ENCODE measurements at places on chromosomes 2 and 18.
A peak's percentile ranks its signal among the peaks of the same experiment; 100 is the strongest.

GRCh38 chr2:8103085-8103708 lies 578.7 kb upstream of the ID2 start:
- no peak for DNase-seq

GRCh38 chr2:2873450-2873811 lies 504.2 kb downstream of the EIPR1 start:
- DNase-seq, result no peak

- DNase-seq, result no peak
Observed at GRCh38 chr2:97750017-97750416, 36.6 kb downstream of the ZAP70 start.

DNA sequence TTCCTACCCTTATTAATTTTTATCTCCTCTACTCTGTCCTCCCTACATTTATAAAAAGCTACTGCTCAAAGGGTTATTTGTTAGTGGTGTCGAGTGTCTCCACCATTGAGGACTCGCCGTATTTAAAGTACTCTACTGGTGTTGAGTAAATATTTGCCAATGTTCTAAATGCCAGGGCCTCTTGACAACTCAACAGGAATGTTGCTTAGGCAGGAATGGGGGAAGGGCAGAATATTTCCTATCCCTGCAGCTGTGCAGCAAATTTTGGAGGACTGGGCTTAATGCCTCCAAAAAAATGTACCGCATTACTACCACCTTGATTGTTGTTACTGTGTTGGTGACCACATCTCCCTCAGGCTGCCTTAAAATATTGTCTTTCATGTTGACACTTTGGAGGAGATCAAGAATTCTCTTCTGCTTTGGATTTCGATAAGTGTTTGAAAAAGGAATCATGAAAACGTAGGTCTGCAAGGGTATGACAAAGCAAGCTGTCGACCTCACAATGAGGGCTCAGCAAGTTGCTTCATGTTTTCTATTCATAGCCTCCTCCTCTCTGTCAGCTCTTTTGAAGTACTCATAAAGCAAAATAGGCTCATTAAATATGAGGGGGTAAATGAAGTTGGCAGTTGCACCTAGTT lies 84.3 kb downstream of the EFEMP1 start:
- no peak for DNase-seq

DNA sequence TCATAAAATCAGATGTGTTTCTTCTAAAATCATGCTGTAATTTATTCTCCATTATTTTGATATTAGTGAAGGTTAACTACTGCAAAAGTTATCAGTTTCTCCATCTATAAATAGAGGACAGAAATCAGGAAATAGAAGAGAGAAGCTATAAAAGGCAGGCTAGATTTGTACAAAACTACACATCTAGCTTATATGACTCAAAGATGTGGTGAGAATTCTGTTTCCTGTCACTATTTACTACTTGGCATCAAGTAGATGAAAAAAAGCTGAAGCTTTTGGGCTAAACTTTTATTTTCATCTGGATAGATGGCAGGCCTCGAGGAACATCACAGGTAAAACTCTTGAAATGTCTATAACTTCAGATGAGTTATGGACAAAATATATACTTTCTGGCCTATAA lies 49.8 kb upstream of the NAB1 start:
- no peak for DNase-seq

DNA sequence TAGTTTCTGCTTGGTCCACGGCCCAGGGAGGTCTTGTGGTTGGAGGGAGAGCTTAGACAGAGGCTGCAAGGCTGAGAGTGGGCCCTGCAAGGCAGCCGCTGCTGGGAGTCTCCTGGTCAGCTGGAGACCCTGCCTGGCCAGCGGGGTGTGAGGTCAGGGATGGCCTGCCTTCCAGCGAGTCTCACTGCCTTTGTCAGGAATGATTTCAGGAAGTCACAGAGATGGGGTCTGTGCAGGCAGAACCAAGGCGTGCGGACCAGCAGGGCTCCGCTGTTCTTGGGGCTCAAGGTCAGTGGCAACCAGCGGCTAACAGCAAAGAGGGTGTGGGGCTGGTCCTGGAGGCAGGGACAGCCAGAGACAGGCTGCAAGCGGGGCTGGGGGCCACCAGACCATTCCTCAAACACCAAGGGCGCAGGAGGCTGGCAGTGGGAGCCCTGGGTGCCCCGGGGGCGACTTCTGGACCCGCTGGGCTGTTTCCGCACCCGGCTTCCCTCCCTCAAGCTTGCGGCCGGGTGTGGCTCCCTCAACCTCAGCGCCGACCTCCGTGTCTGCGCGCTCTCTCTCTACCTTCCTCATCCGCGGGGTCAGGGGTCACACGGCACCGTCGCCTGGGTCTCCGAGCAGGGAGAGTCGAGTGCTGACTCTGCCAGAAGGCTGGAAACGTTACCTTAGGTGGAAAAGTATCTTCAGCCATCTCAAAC lies 124.5 kb upstream of the CTDP1 start:
- no peak for DNase-seq

GRCh38 chr2:111519071-111519470 lies 364.9 kb downstream of the ANAPC1 start:
- DNase-seq, result no peak

GRCh38 chr2:238287737-238288649 lies at the start of gene PER2:
TSS of gene PER2 (minus strand) at chr2:238288610. CDS start at chr2:238277936, 10,674 bp downstream.
- DNase-seq, result peak; percentile 35

GRCh38 chr2:1551905-1552304 lies 138.6 kb downstream of the TPO start:
- no peak for DNase-seq

DNA sequence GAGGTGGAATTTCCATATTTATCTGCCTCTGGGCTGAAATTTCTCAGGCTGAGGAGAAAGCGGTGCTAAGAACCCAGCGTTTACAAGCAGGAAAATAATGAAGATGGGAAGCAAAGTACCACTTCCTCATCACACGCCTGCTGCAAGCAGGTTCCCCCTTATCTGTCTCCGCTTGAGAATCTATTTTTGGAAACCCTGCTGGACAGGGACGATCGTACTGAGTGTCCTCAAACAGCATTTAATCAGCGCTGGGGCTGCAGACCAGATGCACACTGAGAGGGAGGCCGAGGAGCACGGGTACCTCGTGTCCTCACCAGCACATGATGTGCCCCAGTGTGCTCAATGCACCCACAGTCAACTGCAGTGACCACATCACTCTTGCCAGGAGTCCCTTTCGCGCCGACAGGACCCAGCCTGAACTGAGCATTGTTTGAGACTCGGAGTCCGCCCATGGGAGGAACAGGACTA lies 160.4 kb downstream of the HDAC4 start:
- no peak for DNase-seq

DNA sequence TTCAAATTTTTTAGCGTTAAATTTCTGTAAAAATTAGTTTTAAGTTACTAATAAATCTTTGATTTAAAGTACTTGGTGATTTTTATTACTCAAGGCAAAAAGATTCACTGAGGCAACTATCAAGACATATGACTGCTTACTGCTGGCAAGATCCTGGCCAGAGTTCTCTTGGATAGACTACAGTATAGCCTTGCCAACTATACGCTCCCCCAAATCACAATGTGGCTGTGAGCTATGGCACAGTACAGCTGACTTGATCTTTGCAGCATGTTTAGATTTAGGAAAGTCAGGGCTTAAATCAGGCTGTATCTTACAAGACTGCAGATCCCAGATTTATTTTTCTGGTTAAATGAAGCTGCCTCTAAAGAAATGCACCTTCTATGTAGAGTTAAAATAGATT lies 26.5 kb downstream of the MSTN start:
- no peak for DNase-seq

DNA sequence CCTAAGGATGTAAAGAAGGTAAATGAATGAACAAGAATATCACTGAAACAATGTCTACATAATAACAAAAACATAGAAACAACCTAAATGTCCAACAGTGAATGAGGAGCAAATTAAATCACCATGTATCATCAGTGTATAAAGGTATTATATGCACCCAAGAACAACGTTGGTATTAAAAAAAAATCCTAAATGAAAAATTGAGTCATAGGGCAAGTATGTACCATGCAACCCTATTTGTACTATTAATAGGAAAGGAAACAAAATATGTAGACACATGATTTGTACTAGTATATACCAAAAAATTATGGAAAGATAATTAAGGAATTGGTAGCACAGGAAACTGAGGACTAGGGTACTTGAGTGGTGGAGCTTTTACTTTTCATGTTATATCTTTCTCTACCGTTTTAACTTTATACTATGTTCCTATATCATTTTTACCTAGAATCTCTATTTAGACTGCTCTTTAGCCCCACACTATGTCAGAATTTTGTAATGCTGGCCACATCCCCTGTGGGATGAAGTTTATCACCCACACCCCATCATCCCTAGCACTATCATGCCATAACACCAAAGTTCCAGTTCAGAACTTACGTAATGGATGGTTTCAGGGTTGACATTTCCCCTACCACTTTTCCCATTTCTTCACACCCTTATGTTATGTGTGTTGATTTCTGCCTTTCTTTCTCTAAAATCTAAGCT lies 25.6 kb downstream of the IKZF2 start:
- no peak for DNase-seq

DNA sequence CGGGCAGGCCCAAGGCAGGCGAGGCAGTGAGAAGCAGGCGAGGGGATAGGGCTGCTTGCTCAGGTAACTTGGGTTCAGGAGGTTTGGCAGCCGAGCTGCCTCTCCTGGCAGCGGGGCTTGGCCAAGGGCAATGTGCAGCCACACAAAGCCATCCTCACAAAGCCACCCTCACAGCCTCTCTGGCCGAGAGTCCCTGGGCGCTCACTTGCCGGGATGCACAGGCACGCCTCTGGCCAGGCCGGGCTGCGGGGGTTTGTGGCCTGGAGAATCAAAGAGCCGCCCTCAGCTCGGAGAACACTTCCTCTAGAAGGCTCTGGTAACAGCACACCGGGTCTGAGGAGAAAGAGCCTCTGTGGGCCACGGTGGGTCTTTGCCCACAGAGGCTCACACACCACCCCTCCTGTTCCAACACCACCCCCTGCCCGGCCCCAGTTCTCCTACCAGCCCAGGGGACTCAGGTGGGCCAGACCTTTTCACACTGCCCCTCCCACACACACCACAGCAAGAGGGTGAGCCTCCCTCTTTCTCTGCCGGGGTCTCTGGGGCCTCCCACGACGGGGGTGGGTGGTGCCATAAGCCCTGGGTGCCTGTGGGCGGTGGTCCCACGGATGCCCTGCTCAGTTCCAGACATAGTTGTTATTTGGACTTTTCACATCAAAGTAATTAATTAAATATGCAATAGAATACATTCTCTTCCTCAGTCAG lies 186.9 kb downstream of the ZFP36L2 start:
- no peak for DNase-seq

- peak; percentile 38 for DNase-seq
Observed at GRCh38 chr2:173831312-173832229, 133.6 kb downstream of the SP3 start.

DNA sequence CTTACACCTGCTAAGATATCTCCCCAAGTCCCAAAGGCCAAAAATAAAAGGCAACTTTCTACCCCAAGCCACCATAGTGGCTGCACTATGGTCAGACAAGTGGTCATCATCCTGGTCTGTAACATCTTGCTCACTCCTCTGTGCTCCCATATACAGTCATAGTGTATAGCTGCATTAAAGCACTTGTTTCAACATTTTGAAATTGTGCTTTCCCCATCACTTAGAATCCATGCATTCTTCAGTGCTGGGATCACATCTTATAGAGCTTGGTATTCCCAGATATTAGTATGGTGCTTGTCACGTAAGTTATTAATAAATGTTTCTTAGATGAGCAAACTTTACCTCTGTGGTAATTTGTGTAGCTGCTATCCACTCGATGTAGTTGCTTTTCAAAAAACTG lies 40.4 kb upstream of the CDC42EP3 start:
- DNase-seq, result no peak

DNA sequence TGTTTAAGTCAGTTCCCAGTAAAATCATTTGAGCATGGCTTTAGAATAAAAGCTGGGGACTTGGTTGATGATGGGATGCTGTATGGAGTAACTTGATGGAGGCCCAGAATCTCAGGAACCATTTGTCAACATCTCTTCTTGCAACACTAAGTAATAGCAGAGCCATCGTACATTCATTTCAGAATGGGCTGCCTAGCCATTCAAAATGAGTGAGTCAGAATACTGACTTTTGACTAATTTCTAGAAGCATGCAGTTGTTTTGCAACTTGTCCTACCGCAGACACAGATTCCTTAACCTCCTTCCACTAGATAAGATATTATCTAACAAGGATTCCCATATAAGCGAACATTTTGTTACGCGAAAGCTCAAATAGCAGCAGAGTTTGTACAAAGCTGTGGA lies 229.5 kb downstream of the CNTNAP5 start:
- DNase-seq, result no peak

DNA sequence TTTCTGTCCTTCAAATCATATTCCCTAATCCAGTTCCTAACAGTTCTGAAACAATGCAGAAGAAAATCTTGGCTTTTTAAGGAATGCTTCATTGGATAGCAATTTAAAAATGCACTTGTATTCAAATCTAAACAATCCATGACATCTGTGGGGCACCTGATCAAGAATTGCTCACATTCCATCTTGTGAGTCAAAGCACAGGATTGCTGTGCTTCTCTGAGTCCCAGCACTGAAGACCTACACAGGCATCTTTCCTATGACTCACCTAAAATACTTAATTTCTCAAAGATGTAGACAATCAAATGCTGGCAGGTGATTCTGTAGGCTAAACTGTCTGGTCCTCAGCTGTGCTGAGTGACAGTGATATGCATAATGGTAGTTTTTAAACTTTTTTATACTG lies 10.1 kb upstream of the ATP8B1 start:
- DNase-seq, result no peak

DNA sequence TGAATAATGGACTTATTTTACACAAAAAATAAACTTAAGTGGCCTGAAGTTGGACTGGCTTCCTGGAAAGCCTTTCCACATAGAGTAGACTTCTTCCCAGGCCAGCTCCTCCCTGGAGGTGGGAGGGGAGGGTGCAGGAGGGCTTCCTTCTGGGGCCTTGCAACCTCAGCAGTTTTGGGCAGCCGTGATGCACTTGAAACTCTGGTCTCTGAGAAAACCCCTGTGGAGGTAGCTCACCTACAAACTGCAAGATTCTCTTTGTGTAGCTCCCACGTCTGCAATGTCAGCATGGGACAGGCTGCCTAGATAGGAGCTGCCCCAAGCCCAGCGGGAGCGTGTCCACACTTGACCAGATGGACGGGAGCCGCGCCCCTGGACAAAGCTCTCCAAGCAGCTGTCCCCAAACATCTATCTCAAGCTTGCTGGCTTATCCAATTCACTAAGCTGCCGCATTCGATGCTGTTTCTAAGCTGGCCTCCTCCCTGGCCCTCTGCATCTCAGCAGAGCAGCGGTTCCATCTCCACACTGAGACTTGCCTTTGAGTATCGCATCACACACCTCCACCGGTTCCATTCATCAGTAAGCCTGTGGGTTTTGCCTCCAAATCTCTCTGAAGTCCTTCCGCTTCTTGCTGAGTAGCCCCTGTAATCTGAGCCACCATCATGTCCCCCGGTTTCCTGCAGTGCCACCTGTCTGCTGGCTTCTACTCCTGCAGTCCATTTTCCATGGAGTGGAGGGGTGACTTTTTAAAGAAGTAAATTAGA lies 1.6 kb upstream of the LPIN1 start:
- DNase-seq, result no peak

GRCh38 chr2:138830547-138830946 lies 50.4 kb upstream of the NXPH2 start:
- DNase-seq, result no peak

Data from nephron progenitor cell (in vitro differentiated cells).